ENCODE measurements at places on chromosomes 3 and 15.

DNA sequence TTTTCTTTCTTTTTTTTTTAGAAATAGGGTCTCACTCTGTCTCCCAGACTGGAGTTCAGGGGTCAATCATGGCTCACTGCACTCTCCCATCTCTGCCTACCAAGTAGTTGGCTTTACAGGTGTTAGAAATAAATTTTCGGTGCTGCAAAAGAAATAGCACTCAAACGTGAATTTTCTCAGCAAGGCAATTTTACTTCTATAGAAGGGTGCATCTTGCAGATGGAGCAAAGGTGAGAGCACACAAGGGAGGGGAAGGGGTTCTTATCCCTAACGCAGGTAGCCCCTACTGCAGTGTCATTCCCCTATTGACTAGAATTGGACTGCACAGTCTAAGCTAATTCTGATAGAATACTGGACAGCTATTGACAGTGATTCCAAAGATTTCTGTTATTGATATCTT, 6.8 kb upstream of the FBLN2 start:
- no peak for DNase-seq

DNA sequence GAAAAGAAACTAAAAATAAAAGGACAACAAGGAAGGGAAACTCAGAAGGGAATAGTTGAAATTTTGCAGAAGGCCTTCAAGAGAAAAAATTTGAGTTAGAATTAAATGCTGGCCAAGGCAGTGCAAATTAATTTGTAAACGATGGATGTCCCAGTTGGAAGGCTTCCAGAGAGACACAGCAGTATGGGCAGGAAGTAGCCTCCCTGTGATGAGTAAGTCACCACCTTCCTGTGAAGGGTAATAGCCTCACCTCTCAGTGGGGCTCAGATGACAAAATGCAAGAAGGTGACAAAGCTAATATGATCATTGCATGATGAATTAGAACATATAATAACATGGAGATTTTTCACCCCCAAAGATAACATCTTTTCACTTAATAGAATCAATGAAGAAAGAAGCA, 27.3 kb upstream of the TMCO5A start:
- DNase-seq: no peak

GRCh38 chr15:39558421-39558820, 22.5 kb upstream of the THBS1 start:
- no peak for DNase-seq

DNA sequence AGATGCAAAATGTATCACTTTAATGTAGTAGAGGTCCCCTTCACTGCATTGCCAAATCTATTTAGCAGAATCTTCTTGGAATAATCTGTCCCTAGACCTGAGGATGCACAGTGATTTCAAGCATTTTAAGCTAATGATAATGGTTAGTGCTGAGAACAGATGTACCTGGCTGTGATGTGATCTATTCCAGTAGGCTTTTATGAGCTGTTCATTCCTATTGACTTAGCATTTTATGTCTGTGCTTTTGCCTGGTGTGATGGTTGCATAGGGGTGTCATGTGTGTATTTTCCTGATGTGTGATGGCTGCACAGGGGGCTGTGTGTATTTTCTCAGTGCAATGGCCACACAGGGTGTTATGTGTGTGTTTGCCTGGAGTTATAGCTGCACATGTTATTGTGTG, 272.9 kb downstream of the TIGIT start:
- no peak for DNase-seq

- no peak for DNase-seq
Observed at GRCh38 chr3:164779816-164780215, 298.5 kb downstream of the SI start.

- DNase-seq: no peak
Observed at GRCh38 chr15:78637776-78638435, 3.1 kb downstream of the CHRNB4 start.

- DNase-seq: no peak
Observed at GRCh38 chr3:196609805-196610515, 29.5 kb upstream of the NRROS start.

DNA sequence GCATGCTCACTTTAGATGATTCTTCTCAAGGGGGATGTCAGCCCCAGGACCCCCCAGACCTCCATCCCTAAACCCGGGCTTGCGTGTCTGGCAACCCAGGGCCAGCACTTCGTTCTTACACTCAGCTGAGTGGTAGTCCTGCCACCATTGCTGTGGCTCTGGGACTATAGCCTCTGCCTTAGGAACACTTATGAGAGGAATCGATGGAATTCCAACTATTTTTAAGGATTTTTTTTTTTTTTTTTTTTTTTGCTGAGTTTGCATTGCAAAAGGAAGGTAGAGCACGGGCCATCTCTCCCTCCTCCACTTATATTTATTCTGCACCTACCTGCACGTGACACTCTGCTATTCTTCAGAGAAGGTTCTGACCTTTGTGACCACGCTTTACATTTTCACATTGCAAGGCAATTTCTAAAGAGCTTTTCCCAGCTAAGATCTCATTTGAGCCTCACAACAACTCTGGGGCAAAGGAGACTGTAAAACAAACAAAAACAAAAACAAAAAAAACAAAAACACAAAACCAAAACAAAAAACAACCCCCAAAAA, 113.9 kb downstream of the LPP start:
- DNase-seq: no peak

GRCh38 chr3:66406831-66407610, 93.8 kb downstream of the LRIG1 start:
- no peak for DNase-seq

- DNase-seq: no peak
Observed at GRCh38 chr3:190620886-190621608, 107.2 kb downstream of the IL1RAP start.

GRCh38 chr3:2334921-2335320, 236.3 kb downstream of the CNTN4 start:
- DNase-seq: no peak

DNA sequence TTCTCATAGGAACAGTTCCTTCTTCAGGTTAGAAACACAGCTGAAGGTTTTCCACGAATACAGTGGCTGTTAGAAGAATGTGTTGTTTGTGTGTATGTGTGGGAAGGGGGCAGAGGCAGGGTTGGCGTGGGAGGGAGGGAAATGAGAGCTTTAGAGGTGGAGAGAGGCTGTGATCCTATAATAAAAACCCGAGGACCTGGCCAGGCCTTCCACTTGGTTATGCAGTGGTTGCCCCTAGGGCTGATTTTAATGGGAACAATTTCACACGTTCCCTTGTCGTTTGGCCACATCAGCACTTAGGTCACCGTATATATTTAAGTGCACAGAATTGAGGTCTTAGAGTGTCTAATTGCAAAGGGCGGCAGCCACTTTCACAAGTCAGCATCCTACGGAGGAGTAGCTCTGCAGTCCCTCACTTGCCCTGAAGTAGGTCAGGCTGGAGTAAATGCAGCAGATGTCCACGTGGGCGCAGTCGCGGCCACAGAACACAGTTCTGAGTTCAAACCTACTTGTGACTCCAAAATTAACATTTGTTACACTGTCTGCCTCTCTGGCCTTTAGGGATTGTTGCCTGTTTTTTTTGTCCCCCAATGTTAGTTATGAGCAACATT, 85.6 kb downstream of the PDCD6IP start:
- no peak for DNase-seq

- DNase-seq: no peak
Observed at GRCh38 chr3:168820810-168821415, 725.2 kb upstream of the GOLIM4 start.

GRCh38 chr15:24856397-24857390, 98.1 kb upstream of the SNRPN start:
- no peak for DNase-seq

DNA sequence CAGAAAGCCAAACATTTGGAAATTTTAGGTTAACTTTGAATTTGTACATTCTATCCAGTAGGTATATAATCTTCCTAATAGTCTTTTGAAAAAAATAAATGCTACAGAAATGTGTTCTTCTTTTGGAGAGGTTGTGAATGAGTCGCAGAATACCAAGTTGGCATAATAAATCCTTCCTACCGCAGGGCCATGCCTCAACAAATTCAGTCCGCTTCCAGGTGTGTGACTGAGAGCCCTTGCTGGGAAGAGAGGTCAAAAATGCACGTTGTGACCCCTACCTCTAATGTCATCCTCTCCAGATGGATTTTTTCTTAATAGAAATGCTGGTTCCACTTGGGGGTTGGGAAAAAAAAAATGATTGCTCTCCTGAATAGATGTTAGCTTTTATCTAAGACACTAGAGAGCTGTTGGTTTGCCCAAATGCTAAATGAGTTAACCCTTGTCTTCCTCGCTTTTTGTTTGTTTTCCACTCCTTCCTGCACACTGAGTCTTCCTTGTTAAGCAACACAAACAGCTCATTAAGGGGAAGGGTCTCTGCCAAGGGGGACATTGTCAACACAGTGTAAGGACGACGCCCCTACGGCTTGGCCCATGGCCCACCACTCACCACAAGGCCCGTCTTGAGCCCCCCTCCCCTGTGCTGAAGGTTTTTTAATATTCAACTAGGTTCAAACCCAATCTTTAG, 33.9 kb downstream of the RLBP1 start:
- DNase-seq: no peak

DNA sequence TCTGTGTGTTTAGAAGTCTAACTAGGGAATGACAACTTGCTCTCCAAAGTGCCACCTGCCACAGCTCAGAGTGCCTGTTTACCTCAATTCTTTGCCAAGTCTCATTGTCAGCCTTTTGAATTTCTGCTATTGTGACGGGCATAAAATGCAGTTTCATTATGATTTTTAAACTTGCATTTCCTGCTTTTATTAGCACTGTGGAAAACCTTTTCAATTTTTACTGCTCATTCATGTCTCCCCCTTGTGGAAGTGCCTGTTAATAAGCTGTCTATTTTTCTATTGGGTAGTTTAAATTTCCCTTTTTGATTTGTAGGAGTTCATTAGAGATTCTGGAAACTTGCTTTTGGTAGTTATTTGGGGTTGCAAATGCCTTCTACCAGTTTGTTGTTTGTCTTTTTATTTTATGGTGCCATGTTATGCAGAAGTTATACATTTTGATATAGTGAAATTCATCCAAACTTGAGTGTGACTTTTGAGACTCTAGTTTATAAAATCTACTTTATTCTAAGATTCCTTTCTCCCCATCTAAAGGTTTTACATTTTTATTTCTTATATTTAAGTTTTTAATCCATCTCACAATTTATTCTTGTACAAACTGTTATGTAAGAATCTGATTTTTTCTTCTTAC, 53.9 kb upstream of the FRMD4B start:
- DNase-seq: peak; percentile 13

DNA sequence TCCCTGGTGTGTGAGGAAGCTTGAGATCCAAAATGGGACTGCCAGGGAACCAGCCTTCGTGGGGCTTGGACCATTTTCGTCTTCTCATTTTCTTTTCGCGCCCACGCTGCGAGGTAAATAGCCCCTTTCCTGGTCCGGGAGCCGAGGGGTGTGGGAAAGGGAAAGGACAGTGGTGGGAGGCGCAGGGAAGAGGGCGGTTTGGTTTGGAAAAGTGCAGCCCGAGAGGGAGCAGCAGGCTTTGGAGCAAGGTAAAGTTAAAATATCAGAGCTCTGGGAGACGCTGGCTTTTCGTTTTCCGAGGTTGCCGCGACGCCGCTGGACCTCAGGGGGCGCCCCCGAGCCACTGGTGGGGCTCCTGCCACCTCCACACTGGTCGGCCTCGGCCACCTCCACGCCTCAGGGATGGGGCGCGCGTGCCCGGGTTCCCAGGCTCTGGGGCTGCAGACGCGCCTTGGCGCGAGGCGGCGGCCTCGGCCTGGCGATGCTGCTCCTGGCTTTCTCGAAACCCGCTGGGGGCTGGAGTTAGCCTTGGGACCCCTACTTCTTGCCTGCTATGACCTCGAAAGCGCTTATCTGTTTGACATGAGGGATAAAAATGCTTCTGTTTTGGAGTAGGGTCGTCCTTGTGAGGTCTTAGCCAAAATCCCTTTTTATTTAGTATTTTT, 3.2 kb downstream of the PTPRG start:
- peak; percentile 34 for DNase-seq

DNA sequence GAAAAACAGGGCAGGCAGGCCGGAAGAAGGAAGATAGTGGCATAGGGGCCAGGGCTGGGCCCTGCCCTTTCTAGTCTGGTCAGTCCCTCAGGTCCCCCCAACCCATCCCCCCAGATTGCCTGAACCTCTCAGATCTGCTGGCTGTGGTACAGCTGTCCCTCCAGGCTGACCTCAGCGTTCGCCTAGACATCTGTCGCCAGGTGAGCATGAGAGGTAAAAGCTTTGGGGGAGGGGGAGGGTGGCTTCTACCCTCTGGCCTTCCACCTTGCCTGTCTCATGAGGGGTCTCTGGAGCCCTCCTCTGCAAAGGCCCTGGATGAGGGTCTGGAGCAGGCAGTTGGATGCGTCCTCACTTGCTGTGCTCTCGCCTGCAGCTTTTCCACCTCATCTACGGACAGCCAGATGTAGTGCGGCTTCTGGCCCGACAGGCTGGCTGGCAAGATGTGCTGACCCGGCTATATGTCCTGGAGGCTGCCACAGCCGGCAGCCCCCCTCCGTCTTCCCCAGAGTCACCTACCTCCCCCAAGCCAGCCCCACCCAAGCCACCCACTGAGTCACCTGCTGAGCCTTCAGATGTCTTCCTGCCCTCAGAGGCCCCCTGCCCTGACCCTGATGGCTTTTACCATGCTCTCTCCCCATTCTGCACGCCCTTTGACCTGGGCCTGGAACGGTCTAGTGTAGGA, 20.2 kb downstream of the NBEAL2 start:
- no peak for DNase-seq

GRCh38 chr3:21750831-21751391, at the start of gene ZNF385D:
Gene ZNF385D (minus strand): TSS chr3:21751210. CDS start chr3:21750916, 294 bp downstream.
- DNase-seq: no peak

DNA sequence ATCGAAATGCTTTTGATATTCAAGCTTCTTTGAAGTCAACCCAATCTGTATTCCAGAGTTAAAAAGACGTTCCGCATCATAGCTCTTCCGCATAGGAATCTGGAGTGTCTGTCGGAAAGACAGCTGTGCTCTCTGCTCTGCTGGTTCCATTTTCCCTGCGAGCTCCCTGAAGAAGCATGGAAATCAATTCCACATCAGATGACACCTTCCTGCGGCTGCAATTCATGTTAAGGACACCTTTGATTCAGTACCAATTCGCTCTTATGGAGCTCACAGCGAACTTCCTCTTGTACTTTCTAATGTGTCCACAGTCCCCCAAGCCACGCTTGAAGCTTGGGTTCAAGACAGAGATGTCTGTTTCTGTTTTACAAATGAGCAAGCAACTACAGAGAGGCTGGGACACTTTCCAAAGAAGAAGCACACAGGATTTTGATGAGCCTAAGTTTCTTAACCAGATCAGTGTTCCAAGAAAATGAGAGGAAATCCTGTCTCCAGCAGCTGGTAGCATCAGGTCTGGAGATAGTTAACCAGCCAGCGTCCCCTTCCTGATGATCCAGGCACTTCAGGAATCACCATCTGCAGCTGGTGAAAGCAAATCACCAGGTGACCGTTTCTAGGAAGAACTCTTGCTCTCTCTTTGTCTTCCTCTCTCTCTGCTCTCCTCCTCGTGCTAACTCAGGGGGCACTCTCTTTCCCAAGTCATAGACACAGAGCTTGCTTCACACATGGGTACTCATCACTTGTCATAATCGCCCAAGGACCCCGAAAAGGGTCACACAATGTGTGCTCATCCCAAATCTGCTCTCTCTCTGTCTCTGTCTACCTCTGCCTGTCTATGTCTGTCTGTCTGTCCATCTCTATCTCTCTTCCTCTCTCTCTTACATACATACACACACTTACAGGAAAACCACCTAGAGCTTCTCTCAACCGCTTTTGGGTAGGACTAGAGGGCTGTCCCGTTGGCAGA, 281.8 kb downstream of the FAM43A start:
- no peak for DNase-seq

GRCh38 chr3:191138937-191139336, 60.1 kb upstream of the OSTN start:
- no peak for DNase-seq

- DNase-seq: no peak
Observed at GRCh38 chr3:53807117-53807810, 39.0 kb downstream of the CHDH start.

GRCh38 chr15:40543082-40543481, 21.8 kb downstream of the CCDC32 start:
- DNase-seq: no peak

GRCh38 chr3:71593106-71593505, 9.6 kb upstream of the FOXP1 start:
- DNase-seq: no peak

Measured in GM10248 (cell line).